ENCODE measurements at places on chromosomes 5 and 9. TPM values are rescaled to one million over a fixed set of nuclear protein-coding genes. Genes with fewer than 3 reads are reported as not detected.

Gene NMUR2
- total RNA-seq: not detected

GRCh38 chr5:170525470-170526211, 21.8 kb downstream of the KCNIP1 start:
- no peak for DNase-seq
- H3K4me3 ChIP-seq: no peak overlapping the region
- peaks cover 18% of the 10 kb centered on the region for H3K4me1 ChIP-seq
- no peak overlapping the region for H3K27ac ChIP-seq
- H3K27me3 ChIP-seq: peaks cover 2% of the 10 kb centered on the region

- peak; percentile 93 for DNase-seq
- no peaks in the 10 kb centered on the region for H3K27me3 ChIP-seq
- peak overlapping the region; percentile 95 for H3K27ac ChIP-seq
- no peaks in the 10 kb centered on the region for H3K36me3 ChIP-seq
- peaks cover 33% of the 10 kb centered on the region for H3K4me1 ChIP-seq
These were observed 566.7 kb downstream of the CCDC171 start for GRCh38 chr9:16119261-16120230.

GRCh38 chr5:89190515-89191265, 307.7 kb upstream of the MEF2C start:
- H3K4me3 ChIP-seq: no peak overlapping the region
- no peak for DNase-seq
- no peaks in the 10 kb centered on the region for H3K4me1 ChIP-seq
- H3K27ac ChIP-seq: no peak overlapping the region

Gene CBY3
- total RNA-seq: not detected

GRCh38 chr5:113608113-113608596, 94.7 kb downstream of the YTHDC2 start:
- H3K27ac ChIP-seq: no peak overlapping the region
- H3K4me3 ChIP-seq: no peak overlapping the region
- no peaks in the 10 kb centered on the region for H3K4me1 ChIP-seq
- DNase-seq: peak; percentile 43
- H3K27me3 ChIP-seq: peaks cover 8% of the 10 kb centered on the region

DNA sequence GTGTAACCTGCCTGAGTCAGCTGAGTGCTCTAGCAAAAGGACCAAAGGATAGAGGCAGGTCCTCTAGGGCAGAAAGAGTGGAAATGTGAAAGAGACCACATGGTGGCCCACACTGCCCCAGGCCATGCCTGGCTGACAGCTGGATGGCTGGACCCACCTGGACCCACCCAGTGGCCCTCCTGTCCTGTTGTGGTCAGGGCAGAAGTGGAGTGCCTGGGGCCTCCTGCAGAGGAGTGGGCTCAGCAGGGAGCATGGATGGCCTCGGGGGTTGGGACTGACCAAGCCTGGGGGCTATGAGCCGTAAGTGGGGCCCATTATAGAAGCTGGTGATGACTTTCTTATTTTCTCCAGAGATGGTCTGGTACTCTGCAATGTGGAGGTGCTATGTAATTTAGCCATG, 55.7 kb upstream of the FAM120AOS start:
- no peaks in the 10 kb centered on the region for H3K4me1 ChIP-seq
- DNase-seq: no peak
- H3K27me3 ChIP-seq: no peaks in the 10 kb centered on the region
- H3K36me3 ChIP-seq: no peaks in the 10 kb centered on the region
- H3K27ac ChIP-seq: no peak overlapping the region

- H3K27ac ChIP-seq: no peak overlapping the region
- DNase-seq: no peak
- no peaks in the 10 kb centered on the region for H3K36me3 ChIP-seq
- no peaks in the 10 kb centered on the region for H3K27me3 ChIP-seq
- H3K4me3 ChIP-seq: no peak overlapping the region
These were observed 412.4 kb upstream of the C9orf72 start for GRCh38 chr9:27985714-27986113.

- DNase-seq: no peak
- no peaks in the 10 kb centered on the region for H3K36me3 ChIP-seq
- H3K27ac ChIP-seq: no peak overlapping the region
- no peaks in the 10 kb centered on the region for H3K4me1 ChIP-seq
These were observed 351.4 kb upstream of the FTMT start for GRCh38 chr5:121500310-121500709.

Gene FOXD4
- 0.31 TPM for total RNA-seq

DNA sequence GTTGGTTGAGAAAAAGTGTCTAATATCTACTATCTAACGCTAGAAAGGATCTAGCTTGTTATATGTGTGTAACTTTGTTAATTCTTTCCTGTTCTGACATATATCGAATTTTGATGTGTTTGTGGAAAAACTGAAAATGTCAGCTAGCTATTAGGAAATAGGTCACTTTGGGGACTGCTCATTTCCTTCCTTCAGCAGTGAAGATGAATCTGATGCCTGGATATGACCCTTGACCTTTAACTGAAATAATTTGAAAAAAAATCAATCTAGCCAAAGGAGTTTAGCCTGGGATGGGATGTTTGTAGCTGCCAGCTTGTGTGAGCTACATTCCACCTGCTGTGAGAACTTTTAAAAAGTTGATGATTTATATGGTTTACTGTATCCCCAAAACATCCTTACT, 66.8 kb downstream of the CD180 start:
- H3K27me3 ChIP-seq: no peaks in the 10 kb centered on the region
- no peak overlapping the region for H3K27ac ChIP-seq
- no peaks in the 10 kb centered on the region for H3K4me1 ChIP-seq
- H3K4me3 ChIP-seq: no peak overlapping the region
- no peak for DNase-seq

DNA sequence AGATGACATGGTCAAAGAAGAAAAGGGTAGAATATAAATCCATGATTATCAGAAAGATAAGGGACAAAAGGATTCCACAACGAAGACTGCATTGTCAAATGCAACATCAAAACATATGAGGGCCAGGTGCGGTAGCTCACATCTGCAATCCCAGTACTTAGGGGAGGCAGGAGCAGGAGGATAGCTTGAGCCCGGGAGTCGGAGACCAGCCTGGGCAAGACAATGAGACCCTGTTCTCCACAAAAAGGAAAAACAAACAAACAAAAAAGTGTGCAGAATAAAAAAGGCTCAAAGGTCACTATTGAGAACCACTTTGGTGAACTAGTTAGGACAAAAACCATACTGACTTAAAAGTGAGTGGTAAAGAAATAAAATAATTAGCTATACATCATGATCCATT, 60.2 kb upstream of the NR5A1 start:
- no peaks in the 10 kb centered on the region for H3K36me3 ChIP-seq
- peaks cover 3% of the 10 kb centered on the region for H3K4me1 ChIP-seq
- no peak overlapping the region for H3K27ac ChIP-seq
- DNase-seq: no peak
- no peak overlapping the region for H3K4me3 ChIP-seq
- H3K27me3 ChIP-seq: peaks cover 2% of the 10 kb centered on the region

- H3K4me3 ChIP-seq: no peak overlapping the region
- peaks cover 13% of the 10 kb centered on the region for H3K4me1 ChIP-seq
- no peak for DNase-seq
- H3K27ac ChIP-seq: no peak overlapping the region
These were observed 80.0 kb downstream of the SEMA4D start for GRCh38 chr9:89417832-89418473.

Gene SNX30
- total RNA-seq: 12.8 TPM

DNA sequence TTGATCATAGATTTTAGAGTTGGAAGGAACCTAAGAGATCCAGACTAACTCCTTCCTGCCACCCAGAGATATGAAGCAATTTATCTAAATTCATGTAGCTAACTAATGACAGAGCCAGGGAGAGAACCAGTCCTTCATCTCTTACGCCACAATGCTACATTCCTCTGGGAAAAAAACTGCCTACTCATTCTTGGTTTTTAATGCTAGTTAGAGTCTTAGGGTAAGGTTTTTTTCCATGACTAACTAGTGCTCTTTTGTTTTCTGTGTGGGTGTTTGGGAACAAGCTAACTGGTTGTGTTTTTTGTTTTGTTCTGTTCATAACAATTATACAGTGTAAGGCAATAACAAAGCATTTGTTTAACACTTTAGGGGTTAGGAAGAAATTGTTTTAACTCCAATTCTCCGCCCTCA, 52.4 kb downstream of the SLC44A1 start:
- peaks cover 33% of the 10 kb centered on the region for H3K4me1 ChIP-seq
- H3K4me3 ChIP-seq: no peak overlapping the region
- no peaks in the 10 kb centered on the region for H3K27me3 ChIP-seq
- no peaks in the 10 kb centered on the region for H3K36me3 ChIP-seq
- DNase-seq: peak; percentile 96

GRCh38 chr9:84710701-84711397, 41.3 kb downstream of the NTRK2 start:
- no peak overlapping the region for H3K4me3 ChIP-seq
- H3K27ac ChIP-seq: no peak overlapping the region
- DNase-seq: peak; percentile 15
- no peaks in the 10 kb centered on the region for H3K36me3 ChIP-seq

DNA sequence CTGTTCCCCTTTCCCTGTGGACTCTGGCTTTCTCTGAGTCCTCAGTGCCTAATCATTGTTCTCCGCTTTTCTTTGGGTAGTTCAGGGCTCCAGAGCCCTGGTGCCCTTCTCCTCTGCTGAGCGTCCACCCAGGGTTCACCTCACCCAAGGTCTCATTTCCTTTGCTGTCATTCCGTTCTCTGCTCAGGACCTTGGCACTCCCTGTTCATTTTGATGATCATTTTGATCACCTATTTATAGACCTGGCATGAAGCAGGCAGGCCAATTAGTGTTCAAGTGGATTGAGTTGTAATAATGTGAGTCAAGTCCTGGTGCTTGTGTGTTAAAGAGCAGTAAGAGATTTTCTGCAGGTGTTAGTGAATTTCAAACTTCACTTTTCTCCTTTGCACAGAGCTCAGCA, 3.6 kb downstream of the TRIO start:
- no peaks in the 10 kb centered on the region for H3K36me3 ChIP-seq
- peak overlapping the region; percentile 98 for H3K27ac ChIP-seq
- no peaks in the 10 kb centered on the region for H3K27me3 ChIP-seq

GRCh38 chr9:3708751-3709150, 182.9 kb upstream of the RFX3 start:
- H3K4me3 ChIP-seq: no peak overlapping the region
- peaks cover 4% of the 10 kb centered on the region for H3K27me3 ChIP-seq
- H3K4me1 ChIP-seq: no peaks in the 10 kb centered on the region
- peak; percentile 30 for DNase-seq
- no peaks in the 10 kb centered on the region for H3K36me3 ChIP-seq

Gene IFNA2
- not detected for total RNA-seq

Gene SPINK4
- total RNA-seq: not detected

DNA sequence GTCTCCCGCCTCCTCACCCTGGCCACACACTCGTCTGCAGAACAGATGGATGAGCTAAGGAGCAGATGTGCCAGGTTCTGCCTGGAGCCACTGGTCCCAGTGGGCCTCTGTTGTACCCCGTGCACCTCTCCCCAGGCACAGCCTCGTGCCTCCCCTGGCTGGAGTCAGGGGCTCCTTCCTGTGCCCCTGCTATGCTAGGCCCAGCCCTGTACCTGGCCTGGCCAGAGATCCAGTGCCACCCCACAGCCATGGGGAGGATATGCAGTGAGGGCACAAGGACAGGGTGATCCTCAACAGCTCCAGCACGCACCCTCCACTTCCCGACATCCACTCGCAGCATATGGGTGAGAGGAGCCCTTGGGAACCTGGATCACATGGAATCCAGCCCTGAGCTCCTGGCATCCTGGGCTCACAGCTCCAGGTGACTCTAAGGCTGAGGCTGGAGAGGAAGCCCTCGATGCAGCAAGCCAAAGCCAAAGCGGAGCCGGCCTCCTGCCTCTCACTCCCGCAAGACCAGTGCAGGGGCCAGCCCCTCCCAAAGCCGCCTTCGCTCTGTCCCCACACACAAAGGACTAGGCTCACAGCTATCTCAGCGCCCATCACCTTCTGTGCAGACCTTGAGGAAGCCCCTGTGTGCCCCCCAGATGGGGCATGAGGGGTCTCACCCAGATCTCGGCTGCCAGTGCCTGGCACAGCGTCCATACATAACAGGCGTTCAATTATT, 23.7 kb upstream of the ADAMTS2 start:
- no peaks in the 10 kb centered on the region for H3K4me1 ChIP-seq
- no peak overlapping the region for H3K27ac ChIP-seq
- no peak overlapping the region for H3K4me3 ChIP-seq
- no peak for DNase-seq
- H3K27me3 ChIP-seq: no peaks in the 10 kb centered on the region
- H3K36me3 ChIP-seq: no peaks in the 10 kb centered on the region

DNA sequence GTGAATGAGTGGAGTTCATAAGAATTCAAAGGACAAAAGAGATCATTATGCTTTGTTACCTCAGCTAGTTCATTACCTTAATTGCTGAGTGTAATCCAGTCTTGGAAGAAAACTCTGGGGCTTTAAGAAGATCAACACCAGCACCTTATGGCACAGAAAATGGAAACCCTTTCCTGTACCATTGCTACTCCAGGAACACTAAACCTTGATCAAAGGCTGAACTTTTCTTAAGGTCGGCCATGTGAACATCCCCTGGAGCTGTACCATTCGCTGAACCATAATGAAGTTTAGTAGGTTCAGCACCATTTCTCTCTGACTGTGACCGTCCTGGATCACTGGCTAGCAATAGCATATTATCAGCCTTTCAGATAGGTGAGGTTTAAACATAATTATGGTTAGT, 97.4 kb downstream of the PBX3 start:
- no peaks in the 10 kb centered on the region for H3K27me3 ChIP-seq
- no peaks in the 10 kb centered on the region for H3K36me3 ChIP-seq
- H3K4me3 ChIP-seq: no peak overlapping the region
- H3K4me1 ChIP-seq: no peaks in the 10 kb centered on the region

- H3K4me3 ChIP-seq: no peak overlapping the region
- DNase-seq: no peak
- H3K27ac ChIP-seq: no peak overlapping the region
These were observed 38.8 kb upstream of the BOD1 start for GRCh38 chr5:173655196-173655797.

DNA sequence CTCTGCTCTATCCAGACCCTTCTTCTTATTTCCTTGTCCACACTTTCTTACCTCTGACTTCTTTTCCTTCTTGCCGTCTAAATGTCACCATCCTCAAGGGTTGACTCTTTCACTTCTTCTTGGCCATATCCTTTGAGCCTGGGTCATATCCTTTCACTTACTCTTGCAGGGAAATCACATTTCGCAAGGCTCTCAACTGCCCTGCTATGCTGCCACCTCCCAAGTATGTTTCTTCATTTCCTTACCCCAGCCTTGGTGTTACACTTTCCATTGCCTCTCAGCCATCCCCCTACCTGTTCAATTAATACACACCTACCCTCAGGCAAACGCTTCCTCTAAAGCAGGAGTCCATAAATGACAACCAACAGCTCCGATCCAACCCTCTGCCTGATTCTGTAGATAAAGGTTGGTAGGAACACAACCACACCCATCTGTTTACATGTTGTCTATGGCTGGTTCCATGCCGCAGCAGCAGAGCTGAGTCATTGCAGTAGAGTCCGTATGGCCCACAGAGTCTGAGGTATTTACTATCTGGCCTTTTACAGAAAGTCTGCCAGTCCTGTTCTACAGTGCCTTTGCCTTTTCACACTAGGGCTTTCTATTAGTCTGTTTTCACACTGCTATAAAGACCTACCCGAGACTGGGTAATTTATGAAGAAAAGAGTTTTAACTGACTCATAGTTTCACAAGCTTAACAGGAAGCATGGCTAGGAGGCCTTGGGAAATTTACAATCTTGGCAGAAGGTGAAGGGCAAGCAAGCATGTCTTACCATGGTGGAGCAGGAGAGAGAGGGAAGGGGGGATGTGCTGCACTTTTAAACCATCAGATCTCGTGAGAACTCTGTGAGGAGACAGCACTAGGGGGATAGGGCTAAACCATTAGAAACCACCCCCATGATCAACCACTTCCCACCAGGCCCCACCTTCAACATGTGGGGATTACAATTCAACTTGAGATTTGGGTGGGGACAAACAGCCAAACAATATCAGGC, 97.9 kb downstream of the SV2C start:
- H3K36me3 ChIP-seq: no peaks in the 10 kb centered on the region
- no peaks in the 10 kb centered on the region for H3K4me1 ChIP-seq
- no peak for DNase-seq
- no peak overlapping the region for H3K27ac ChIP-seq
- no peaks in the 10 kb centered on the region for H3K27me3 ChIP-seq
- no peak overlapping the region for H3K4me3 ChIP-seq

Measured in astrocyte (in vitro differentiated cells and primary cell).